ENCODE measurements at places on chromosomes 4 and X. TPM values are rescaled to one million over a fixed set of nuclear protein-coding genes. Genes with fewer than 3 reads are reported as not detected.
A peak's percentile ranks its signal among the peaks of the same experiment; 100 is the strongest.

GRCh38 chrX:46758163-46758955 lies 559 bp downstream of the SLC9A7 start:
- DNase-seq: no peak

Gene KDR
- not detected for total RNA-seq

DNA sequence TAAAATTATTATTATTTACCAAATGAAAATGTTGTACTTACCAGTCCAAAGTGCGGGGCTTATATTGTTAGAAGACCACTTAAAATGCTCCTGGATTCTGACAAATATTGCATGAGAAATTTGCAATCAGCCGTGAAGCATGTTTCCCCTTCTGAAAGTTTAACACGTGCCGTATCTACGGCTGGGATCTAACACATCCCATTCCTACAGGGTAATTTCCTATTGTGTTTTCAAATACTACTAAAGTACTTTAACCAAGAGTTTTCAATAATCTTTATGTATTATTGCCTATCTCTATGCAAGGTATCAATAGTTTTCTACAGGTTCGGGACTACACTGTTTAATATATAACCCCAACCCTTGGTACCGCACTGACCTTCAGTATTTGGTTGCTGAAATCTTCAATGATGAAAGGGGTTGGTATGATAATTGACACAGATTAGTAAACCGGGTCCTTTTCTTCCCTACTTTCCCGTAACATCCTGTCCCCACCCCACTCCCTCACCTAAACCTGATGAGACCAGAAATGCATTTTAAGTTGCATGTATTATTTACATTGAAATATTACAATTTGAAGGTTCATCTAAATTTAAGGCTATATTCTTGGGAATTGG lies 795 bp upstream of the BRWD3 start:
- DNase-seq: peak; percentile 1

- no peak for DNase-seq
These were observed 23.8 kb downstream of the AMMECR1 start for GRCh38 chrX:110294087-110294486.

Data from Caco-2 (cell line).